Activated CD8-positive, alpha-beta T cell treated with anti-CD3 and anti-CD28 coated beads for 36 hours (primary cell): ENCODE measurements at places on chromosomes 12 and 14. TPM values are rescaled to one million over a fixed set of nuclear protein-coding genes. Genes with fewer than 3 reads are reported as not detected.

The MIPOL1 gene
- not detected for total RNA-seq

The CCDC196 gene
- not detected for total RNA-seq

The PLA2G1B gene
- not detected for total RNA-seq

The SLC39A2 gene
- total RNA-seq: not detected

The RAB5B gene
- 32.4 TPM for total RNA-seq
